H4 (cell line): ENCODE measurements at places on chromosomes 4 and X.

GRCh38 chr4:38298868-38299713 is 338.9 kb downstream of the PTTG2 start:
- DNase-seq = no peak

DNA sequence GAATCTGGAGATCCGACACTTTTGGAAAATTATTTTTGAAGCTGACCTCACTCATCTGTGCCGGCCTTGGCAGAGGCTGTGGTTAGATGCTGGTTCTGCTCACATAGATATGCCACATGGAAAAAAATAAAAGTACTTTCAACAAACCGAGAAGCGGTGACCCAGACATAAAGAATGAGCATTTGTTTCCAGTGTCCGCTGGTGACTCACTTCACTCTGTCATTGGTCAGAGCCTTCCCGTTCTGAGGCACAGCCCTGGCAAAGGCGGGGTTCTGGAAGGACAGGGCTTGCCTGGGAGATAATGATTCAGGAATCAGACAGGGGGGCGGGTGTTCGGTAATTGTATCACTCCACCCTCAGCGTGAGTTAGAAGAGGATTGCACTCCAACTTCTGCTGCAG is 172.4 kb upstream of the MXRA5 start:
- DNase-seq = peak; percentile 89

DNA sequence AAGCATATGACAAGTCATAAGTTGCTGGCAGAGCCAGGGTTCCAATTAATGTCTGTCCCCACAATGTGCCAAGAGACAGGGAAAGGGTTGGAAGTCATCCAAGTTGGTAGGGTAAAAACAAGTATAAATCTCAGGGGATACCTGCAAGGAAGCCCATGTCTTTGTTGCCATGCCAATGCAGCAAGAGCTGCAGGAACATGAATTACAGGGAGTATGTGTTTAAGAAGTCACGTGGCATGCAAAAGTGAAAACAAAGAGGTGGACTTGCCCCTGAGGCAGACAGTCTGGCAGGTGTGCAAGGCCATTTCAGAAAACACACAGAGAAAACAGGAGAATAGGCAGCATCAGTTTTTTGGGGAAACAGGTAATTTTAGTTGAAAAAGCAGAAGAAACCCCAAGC is 29.4 kb downstream of the C4orf51 start:
- no peak for DNase-seq

- no peak for DNase-seq
Observed at GRCh38 chr4:3481783-3482393, 18.8 kb downstream of the DOK7 start.

- no peak for DNase-seq
Observed at GRCh38 chr4:98739751-98740150, 81.3 kb upstream of the TSPAN5 start.

DNA sequence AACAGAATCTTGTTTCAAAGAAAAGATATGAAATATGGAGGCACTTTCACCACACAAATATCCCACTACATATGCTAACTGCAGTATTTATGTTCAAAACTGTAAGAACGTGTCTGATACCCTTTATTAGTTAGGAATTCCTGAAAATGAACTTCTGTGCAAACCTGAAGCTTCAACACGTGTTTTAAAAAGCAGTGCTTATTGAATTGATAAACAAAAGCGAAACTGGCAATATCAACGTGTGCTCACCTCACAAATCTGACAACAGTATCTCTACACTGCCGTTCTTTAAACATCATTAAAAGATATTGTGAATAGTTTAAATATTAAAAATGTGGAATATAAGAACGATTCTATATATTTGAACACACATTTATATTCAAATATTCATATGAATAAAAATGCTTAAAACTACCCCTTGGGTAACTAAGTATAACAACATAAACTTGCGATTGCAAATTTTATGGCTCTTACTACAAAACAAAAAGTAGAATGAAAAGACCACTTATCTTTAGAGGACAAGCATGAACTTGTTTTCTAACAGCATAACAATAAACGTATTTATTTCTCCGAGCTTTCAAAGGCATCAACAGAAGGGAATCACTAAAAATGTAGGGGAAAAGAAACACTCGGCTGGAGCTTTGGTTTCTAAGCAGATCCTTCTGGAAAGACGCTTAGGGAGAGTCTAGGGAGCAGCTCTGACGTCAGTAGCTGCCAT is at the start of gene LRP2BP:
Gene LRP2BP, minus strand, starts transcription at position 687 of the 718 bp plus-strand sequence. CDS start 17,738 bp downstream, outside the sequence.
- no peak for DNase-seq

GRCh38 chrX:12060489-12061260 is 77.6 kb upstream of the FRMPD4 start:
- no peak for DNase-seq

- no peak for DNase-seq
Observed at GRCh38 chr4:129359461-129359860, 263.5 kb downstream of the C4orf33 start.

DNA sequence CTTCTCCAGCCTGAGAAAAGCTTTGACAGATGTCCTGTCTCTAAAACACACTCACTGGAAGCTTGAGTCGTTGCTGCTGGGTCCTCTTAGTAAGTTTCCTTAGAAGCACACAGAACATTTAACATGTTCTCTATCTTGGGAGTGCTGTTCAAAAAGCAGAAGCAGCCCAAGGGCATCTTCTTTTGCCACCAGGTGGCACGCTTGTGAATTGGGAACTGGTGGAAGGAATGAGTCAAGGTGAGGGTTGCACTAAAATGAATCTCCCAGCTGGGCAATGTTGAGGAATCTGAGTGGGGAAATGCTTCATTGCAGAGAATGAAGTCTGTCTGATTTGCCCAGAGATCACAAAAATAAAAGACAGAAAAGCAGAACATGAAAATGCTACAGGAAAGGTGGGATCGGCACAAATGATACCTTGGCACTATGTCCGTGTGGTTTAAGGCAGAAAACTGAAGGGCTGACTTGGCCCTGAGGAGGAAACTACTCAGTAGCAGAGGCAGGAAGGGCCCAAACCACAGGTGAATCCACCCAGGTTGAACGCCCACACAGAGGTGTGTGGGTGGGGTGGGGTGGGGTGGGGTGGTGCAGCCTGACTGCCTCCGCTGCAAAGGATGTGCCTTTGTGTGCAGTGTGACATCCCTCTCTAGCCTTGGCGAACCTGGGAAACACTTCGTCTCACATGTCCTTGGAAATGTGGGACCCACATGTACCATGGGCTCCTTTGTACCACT is 26.0 kb downstream of the KIT start:
- peak; percentile 35 for DNase-seq

GRCh38 chr4:47830265-47831025 is 7.4 kb downstream of the CORIN start:
- DNase-seq = no peak

DNA sequence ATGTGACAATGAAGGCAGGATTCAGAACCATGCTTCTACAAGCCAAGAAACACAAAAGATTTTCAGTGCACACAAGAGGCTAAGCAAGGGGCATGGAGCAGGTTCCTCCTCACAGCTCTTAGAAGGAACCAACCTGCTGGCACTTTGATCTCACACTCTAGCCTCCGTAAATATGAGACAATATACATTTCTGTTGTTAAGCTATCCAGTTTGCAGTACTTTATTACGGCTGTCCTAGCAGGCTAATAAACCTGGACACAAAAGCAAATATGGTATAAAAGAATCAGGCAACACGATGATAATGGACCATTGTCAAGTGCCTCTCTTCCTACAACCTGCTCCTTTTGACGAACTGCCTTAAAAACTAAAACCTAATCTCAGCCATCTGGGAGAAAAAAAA is 114.5 kb downstream of the ZAR1 start:
- no peak for DNase-seq

- peak; percentile 23 for DNase-seq
Observed at GRCh38 chrX:109889289-109890006, 113.5 kb upstream of the TMEM164 start.

- no peak for DNase-seq
Observed at GRCh38 chr4:1991596-1992434, 17.0 kb downstream of the NELFA start.

GRCh38 chr4:184815046-184815877 is 10.5 kb downstream of the ACSL1 start:
- peak; percentile 66 for DNase-seq

- peak; percentile 5 for DNase-seq
Observed at GRCh38 chrX:8879750-8880149, 78.6 kb upstream of the FAM9A start.

GRCh38 chrX:81890521-81890920 is 688.6 kb downstream of the SH3BGRL start:
- DNase-seq = no peak

- no peak for DNase-seq
Observed at GRCh38 chr4:131613824-131614216, 1535.3 kb upstream of the PCDH10 start.

DNA sequence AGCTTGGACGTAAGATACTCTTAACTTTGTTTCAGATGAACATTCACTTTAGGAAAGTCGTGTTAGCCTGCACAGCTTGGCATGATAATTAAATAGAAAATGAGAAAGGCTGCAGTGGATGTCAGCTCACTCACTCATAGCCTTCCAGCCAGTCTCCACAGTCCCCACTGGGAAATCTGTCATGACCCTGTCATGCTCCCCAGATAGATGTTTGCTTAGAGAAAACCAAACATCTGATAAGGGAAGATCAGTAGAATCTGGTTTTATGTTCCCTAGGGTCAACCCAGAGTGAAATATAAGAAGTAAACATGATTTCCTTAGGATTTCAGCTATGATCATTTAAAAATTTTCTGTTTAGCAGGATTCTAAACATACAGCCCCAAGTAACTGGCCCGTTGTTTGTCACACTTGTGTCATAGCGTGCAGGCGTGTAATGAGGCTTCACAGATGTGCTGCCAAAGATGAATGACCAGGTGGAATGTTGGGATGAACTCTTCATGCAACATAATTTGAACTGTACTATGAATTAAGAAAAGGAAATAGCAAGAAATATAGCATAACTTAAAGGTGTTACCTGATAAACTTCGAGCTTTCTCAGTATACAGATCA is 180.1 kb downstream of the BANK1 start:
- DNase-seq = no peak

- no peak for DNase-seq
Observed at GRCh38 chr4:38396845-38397547, 267.0 kb upstream of the KLF3 start.

DNA sequence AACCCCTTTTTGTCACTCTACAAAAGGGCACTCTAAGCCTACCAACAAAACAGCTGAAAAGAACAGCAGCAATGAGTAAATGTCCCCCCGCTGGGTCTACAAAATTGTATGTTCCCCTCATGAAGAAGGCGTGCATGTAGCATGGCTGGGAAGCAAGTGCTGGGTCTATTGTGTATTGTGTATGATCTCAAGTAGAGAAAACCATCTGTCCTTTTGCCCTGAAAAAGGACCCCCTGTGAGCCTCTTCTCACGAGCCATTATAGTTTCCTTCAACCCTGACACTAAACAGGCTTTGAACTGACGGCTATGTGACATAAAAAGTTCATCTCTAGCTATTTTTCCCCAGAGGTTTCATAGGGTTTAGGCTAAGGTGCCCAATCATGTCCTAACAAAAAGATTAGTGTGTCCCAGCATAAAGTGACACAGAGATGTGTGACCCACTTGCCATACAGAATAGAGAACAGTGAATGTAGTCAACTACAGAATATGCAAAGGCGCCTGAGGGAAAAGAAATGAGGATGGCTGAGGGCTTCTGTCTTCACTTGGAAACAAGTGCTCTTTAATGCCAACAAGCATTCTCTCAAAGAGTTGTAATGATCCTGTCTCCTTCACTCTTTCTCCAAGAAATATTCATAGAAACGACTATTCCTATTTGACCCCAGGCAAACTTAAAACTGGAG is 27.3 kb downstream of the COL25A1 start:
- no peak for DNase-seq

DNA sequence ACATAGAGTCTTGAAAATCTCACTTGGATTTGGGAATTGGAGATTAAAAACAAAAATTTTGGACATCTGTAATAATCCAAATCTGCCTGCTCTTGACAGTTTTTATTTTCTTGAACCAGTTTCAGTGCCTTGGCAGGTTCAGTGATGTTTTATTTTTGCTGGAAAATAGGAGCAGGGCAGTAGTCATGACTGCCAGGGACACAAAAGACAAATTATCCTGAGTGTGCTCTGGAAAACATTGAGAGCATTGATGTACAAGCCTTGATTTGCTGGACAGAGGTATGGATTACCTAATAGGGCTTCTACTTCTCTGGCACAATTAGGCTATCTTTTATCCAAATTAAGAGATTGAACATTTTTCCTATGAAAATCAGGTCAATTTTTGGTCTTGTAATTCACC is 123.4 kb upstream of the SFRP2 start:
- DNase-seq = no peak

DNA sequence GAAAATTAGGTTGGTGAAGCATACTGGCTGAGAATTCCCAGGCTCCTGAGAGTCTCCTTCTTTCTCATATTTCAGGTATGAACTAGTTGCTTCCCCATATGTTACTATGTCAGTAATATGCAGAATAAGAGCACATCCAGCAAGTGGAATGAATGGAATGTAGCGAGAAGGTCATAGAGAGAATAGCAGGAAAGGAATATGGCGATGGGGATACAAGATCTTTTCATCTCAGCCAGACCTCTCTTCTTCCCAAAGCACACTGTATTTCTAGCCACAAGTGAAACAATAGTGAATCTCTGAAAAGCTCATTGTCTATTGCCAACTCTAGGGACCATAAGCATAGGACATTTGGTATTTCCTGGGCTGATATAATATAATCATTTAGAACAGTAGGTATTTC is 54.6 kb upstream of the MMAA start:
- no peak for DNase-seq

DNA sequence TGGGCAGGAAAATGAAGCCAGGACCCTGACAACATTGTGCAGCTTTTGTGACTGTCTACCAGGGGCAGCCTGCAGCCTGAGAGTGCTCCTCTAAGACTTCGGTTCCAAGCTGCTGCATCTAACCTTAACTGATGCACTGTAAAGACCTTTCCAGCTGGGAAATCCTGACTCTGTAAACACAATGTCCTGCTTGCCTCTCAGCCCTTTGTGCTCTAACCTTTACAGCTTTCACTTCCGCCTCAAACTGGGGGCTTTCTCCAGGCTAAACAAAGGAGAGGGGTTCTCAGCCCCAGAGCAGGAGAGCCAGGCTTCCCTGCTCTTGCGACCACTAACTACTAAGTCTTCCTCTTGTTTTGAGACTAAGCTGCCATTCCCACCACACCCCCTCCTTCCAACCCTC is 19.3 kb upstream of the RASL11B start:
- no peak for DNase-seq

- peak; percentile 48 for DNase-seq
Observed at GRCh38 chrX:31423609-31424189, 351.9 kb upstream of the FTHL17 start.

GRCh38 chr4:11194431-11194830 is 234.3 kb downstream of the HS3ST1 start:
- DNase-seq = no peak

- DNase-seq = no peak
Observed at GRCh38 chr4:54553001-54553400, 104.8 kb upstream of the KIT start.

DNA sequence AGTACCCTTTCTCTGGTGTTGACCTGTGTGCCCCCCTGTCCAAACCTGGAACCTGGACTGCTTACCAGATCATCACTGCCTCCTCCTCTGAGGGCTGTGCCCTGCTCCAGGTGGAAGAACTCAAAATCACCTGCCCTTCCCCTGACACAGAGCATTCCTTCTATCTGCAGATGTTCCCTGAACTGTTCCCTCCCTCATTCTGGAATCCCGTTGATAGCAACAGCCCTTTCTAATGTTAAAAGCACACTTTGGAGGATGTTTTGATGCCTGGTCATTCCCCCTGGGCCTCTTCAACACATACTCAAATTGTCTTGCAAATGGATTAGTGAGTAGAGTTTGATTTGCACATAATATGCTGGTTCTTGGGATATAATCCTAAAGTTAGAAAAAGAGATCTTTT is 225.8 kb downstream of the FGF13 start:
- DNase-seq = no peak

GRCh38 chr4:95186666-95187065 is 362.1 kb downstream of the UNC5C start:
- DNase-seq = no peak

GRCh38 chr4:184099000-184099399 is 118.7 kb downstream of the ENPP6 start:
- DNase-seq = no peak
